ENCODE measurements at places on chromosomes 13 and 19.

DNA sequence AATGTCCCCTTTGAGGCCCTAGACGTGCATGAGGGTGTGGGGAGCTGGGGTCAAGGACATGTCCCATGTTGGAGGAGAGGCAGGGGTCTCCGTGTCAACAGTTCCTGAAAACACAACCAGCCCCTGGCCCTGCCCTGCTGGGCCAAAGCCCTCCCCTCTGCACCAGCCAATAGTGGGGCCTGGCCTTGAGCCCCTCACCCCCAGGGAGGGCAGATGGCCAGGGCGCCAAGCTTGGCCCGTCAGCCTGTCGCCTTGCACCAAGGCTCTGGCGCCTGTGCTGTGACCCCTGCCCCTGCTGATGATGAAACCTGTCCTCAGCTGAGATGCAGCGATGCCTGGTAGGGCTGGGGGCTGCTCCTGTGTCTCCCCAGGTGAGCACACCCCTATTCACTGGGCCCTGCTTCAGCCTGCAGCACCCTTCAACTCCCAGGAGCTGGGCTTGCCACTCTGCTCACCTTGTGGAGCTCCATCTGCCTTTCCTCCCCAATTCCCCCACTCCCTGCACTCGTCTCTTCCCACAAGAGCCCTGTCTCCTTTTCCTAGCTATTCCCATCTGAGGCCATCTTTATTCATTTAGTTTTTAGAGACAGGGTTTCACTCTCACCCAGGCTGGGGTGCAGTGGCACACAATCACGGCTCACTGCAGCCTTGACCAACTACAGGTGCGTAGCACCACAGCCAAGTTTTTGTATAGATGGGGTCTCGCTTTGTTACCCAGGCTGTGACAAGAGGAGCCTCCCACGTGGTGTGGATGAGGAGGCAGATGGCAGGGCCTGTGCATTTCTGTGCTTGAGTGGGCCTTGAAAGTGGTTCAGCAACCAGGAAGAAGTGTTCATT lies 2.1 kb upstream of the HAMP start:
- no peak for DNase-seq

DNA sequence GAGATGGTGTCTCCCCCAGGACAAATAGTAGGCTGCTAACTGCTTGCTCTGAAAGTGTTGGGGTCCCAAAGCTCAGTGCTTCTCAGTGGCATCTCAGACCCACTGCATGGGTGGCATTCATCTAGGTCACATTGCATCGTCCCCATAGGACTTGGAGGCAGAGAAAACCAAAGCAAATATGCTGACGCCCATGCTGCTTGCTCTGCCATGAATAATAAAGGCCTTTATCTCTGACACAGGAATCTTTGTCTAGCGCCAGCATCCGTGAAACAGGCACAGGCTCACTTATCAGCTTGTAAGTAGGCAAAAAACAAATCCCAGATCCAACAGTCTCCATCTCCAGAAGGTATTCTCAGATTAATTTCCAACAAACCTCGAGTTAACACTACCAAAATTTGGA lies 18.9 kb upstream of the IPO5 start:
- DNase-seq: no peak

GRCh38 chr19:42568006-42568405 lies 26.7 kb downstream of the CEACAM8 start:
- DNase-seq: no peak

DNA sequence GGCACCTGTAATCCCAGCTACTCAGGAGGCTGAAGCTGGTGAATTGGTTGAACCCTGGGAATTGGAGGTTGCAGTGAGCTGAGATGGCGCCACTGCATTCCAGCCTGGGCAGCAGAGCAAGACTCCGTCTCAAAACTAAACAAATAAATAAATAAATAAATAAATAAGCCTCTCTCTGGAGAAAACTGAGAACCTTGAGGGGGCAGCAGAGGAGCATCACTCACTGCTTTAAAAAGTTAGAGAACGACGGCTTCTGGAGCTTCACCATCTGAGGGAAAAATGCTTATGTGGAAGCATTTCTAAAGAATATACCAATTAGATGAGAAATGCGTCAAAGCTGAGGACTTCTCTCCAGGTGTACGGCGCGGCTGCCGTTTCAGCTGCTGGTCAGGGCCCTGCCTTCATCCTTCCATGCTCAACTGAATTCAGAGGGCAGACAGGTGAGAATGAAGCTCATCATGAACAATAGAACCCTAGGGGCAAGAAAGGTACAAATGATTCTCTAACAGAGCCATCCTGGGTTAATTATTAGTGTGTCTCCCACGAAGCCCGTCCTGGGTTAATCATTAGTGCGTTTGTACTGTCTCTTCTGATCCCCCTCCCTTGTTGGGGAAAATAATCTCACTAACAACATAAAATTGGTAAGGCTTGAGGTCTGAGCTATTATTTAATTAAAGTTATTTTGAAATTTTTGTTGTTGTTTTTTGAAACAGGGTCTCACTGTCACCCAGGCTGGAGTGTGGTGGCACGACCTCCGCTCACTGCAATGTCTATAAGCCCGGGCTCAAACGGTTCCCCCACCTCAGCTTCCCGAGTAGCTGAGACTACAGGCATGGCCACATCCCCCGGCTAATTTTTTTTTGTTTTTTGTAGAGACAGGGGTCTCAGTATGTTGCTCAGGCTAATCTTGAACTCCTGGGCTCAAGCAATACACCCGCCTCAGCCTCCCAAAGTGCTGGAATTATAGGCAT lies 80.1 kb downstream of the IPO5 start:
- no peak for DNase-seq

DNA sequence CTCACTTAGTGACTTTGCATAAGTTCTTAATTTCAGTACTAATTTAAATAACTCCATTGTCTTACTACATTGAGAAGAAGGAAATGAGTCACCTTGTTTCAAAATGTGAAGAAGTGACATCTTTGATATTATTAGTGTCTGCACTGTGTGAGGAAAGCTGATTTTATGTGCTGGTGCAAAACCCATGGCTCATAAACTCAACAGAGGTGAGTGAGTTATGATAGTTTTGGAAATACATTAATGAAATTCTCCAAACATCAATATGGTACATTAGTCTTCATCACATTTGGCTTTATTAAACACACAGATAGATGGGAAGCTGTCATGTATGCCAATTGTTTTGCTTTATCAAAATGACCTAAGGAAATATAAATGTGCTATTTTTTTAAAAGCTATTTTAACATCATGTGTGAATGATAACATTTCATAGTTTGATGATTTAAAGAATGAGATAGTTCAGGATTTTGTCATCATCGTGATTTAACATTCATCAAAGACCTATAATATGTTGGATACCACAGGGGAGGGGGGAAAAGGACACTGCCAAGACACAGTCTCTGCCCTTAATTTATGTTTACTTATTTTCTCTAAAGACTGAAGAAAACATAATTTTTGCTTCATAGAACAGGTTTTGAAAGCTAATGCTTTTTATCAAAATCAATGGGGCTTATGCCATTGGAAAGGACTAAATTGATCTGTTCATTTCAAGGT lies 902.3 kb upstream of the SLITRK1 start:
- no peak for DNase-seq

DNA sequence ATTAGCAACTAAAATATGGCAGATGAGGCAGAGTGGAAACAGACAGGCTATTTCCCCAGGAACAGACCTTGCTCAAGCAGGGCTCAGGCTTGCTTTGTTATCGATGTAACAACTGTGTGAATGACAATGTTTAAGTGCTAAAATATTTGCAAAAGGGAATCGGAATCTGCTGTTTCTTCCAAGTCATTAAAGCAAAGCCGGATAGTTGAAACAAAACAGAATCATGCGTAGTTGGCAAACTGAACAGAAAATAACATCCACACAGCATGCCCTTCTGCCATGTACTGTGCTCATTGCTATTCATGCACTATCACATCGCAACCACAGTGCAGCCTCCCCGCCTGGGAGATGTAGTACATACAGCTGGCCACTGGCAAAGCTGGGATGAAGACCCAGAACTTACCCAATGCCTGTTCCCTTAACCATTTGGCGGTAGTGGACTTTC lies 799.1 kb downstream of the DIAPH3 start:
- no peak for DNase-seq

- no peak for DNase-seq
Measured at GRCh38 chr19:50036908-50037307, 11.1 kb downstream of the ZNF473 start.

- no peak for DNase-seq
Measured at GRCh38 chr13:80010286-80010831, 330.6 kb downstream of the SPRY2 start.

DNA sequence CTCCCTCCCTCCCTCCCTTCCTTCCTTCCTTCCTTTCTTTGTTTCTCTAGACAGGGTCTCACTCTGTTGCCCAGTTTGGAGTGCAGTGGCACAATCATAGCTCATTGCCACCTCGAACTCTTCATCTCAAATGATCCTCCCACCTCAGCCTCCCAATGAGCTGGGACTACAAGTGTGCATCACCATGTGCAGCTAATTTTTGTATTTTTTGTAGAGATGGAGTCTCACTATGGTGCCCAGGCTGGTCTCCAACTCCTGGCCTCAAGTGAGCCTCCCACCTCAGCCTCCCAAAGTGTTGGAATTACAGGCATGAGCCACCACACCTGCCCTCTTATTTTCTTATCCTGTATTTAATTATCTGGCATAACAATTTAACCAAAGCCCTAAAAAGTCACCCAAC lies 4.4 kb downstream of the UPK1A start:
- DNase-seq: no peak

DNA sequence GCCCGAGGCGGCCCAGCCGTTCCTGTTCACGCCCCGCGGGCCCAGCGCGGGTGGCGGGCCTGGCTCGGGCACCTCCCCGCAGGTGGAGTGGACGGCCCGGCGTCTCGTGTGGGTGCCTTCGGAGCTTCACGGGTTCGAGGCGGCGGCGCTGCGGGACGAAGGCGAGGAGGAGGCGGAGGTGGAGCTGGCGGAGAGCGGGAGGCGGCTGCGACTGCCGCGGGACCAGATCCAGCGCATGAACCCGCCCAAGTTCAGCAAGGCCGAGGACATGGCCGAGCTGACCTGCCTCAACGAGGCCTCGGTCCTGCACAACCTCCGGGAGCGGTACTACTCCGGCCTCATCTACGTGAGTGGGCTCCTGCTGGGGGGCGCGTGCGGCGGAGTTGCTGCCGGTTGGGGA lies 7.0 kb downstream of the MYH14 start:
- DNase-seq: no peak

GRCh38 chr13:64234255-64234654 lies 2818.6 kb upstream of the PCDH20 start:
- DNase-seq: no peak

DNA sequence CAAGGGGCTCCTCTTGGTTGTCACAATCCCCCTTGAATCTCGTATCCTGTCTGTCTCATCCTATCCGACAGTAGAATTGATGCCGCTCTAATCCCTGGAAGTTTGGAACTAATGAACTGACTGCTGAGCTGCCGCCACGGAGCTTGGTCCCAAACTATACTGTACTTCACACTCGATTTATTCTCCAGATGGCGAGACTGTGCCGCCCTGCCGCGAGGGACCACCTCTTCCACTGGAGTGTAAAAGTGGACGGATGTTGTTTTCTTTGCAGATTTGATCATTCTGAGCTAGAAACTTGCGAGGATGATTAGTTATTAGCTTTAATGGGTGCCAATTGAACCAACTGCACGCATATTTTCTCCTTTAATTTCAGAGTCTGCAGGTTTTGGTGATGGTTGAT lies 117.2 kb downstream of the ZIC5 start:
- no peak for DNase-seq

DNA sequence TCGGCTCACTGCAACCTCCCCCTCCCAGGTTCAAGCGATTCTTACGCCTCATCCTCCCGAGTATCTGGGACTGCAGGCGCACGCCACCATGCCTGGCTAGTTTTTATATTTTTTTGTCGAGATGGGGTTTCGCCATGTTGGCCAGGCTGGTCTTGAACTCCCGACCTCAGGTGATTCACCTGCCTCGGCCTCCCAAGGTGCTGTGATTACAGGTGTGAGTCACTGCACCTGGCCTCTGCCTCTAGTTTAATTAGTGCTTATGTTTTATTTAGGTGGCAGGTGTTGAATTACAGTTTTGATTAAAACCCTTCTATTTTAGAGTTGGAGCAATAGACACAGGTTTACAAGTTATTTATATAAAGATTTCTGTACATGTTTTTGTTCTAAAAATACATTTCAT lies 42.8 kb downstream of the ATP11A start:
- no peak for DNase-seq

- DNase-seq: no peak
Measured at GRCh38 chr13:34967851-34968562, 25.9 kb downstream of the NBEA start.
